ENCODE measurements at places on chromosomes 6 and 20.
A peak's percentile ranks its signal among the peaks of the same experiment; 100 is the strongest.

GRCh38 chr6:108118810-108119768 lies 44.5 kb upstream of the OSTM1 start:
- no peak for DNase-seq

GRCh38 chr6:141587482-141588266 lies 545.1 kb upstream of the GJE1 start:
- DNase-seq: no peak

- DNase-seq: no peak
Observed at GRCh38 chr20:20519269-20519668, 151.4 kb downstream of the INSM1 start.

- no peak for DNase-seq
Observed at GRCh38 chr6:63904650-63905248, 269.1 kb downstream of the PHF3 start.

DNA sequence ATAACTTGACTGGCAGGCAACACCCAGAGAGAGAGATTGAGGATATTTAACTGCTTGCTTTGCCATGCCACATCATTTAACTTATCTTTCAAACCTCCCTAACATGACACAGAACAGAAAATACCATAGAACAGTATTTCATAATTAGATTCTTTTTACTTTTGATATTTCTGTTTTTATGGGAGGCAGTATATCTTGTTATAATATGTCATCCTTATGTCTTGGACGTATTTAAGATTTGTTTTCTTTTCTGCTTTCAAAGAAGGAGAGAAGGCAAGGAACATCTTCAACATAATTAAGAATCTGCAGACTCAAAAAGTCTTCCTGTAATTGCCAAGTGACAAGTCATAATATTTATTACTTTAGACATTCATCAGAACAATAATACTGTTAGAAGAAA lies 1283.7 kb downstream of the GRIK2 start:
- DNase-seq: no peak

- DNase-seq: no peak
Observed at GRCh38 chr6:26360451-26361416, 4.3 kb upstream of the BTN3A2 start.

DNA sequence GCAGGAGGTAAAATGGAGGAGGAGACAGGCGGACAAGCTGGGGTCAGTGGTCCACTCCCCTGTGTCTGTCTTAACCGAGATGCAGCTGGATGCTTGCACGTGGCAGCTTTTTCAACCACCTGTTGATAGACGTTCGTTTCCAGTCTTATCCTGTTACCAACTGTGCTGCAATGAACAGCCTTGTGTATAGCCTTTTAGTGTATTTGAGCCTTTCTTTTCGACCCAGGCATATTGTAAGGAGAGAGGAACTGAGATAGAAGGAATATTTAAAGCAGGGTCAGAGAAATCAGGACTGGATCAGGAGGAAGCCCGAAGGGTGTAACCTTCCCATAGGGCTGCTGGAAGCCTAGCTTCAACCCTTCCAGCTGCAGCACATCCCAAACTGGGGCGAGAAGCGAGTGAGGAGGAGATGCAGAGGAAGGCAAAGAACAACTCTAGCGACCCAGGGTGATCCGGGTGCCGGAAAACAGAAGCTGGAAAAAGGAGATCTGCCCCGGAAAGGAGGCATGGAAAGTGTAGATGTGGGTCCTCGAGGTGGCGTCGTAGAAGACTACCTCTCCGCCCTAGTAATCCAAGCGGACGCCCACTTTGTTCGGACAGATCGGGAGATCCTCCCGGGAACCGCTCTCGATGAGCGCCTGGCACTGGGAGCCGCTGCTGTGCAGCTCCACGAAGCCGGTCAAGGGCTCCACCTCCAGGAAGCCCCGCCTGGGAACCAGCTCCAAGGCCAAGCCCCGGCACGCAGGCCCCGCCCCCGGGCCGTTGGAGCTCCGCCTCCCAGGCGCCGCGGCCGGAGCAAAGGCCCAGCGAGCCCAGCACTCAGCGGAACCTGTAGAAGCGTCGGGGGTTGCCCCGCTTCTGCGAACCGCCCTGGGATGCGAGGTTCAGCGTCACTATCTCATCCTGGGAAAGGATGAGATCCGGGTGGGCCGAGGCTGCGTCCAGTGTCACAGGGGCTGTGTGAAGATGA lies 11.2 kb downstream of the TRIM31 start:
- DNase-seq: no peak

DNA sequence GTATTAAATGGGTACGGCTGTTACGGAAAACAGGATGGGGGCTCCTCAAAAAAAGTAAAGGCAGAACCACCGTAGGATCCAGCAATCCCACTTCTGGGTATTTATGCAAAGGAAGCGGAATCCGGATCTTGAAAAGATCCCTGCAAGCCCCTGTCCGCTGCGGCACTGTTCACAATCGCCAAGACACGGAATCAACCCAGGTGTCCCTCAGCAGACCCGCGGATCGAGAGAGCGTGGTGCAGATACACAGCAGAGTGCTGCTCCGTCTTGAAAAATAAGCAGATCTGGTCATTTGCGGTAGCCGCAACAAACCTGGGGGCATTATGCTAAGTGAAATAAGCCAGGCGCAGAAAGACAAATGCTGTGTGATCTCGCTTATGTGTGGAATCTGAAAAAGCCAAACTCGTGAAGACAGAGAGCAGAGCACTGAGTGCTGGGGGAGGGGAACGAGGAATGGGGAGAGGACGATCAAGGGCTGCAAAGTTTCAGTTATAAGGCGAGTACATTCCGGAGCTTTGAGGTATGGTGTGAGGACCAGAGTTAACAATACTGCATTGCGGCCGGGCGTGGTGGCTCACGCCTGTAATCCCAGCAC lies 41.3 kb downstream of the NTSR1 start:
- no peak for DNase-seq

DNA sequence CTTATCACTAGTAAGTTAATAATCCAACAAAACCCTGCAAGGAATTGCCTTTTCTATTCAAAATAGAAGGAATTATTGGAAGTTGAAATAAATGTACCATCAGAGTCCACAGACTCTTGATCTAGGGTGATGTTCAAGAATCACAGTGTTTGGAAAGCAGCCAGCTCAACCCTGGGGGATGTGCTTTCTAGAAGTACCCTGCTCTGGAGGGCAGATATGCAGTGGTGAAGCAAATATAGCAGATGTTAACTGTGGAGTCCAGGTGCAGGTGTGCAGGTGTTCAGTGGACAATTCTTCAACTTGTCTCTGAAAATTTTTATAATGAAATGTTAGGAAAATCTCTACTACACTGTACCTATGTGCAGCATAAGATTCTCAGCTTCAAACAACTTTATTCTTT lies 9.1 kb upstream of the INSM1 start:
- DNase-seq: peak; percentile 16

GRCh38 chr6:37029249-37029971 lies 24.0 kb downstream of the FGD2 start:
- peak; percentile 59 for DNase-seq

- DNase-seq: no peak
Observed at GRCh38 chr20:2279253-2279779, 16.5 kb upstream of the TGM3 start.

DNA sequence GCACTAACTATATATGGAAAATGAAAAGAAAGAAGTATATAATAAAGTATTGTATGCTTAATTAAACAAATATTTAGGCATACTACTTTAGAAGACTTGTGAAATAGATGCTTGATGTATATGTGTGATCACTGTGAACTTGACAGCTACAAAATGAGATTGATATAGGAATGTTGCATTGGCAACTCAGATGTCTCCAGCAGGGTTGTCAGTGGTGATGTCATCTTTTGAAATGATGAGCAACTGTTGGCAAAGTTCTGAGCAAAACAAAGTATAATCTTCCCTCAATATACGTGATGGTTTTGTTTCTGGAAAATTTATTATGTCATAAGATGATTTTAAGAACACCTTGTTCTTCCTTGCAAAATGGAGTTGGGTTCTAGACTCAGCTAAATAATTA lies 133.8 kb downstream of the ARID1B start:
- DNase-seq: no peak

Data from DND-41 (cell line).